ENCODE measurements at places on chromosomes 7 and 10.
A peak's percentile ranks its signal among the peaks of the same experiment; 100 is the strongest.

DNA sequence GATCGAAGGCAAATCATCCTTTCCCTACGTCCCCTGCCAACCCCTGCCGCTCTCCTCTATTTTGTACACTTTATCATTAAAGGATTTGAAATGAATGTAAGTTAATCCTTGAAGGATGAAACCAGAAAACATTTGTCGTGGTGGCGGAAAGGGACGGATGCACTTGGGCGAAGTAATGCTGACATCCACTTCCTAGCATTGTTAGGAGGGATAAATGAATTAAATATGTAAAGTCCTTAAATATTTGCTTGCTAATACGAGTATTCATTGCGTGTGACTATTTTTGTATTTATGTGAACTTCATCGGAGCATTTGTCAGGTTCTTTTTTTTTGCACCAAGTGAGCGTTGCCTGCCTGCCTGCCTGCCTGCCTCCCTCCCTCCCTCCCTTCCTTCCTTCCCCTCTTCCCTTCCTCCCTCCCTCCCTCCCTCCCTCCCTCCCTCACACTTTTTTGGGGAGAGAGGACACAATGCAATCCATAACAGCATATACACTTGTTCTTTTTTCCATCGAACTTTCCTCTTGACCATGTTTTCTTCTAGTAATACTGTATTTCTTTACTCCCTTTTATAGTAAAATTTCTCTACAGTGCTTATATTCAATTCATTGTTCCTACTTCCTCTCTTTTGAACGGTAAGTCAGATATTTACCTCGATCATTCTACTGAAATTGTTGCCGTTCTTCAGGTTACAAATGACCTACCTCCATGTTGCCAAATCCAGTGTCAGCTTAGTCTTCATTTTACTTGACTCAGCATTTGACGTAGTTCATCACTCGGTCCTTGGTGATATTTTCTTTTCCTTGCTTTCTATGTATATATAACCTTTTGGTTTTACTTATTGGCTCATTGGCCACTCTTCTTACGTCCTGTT lies 831 bp downstream of the CCDC7 start:
- DNase-seq, result peak; percentile 45

DNA sequence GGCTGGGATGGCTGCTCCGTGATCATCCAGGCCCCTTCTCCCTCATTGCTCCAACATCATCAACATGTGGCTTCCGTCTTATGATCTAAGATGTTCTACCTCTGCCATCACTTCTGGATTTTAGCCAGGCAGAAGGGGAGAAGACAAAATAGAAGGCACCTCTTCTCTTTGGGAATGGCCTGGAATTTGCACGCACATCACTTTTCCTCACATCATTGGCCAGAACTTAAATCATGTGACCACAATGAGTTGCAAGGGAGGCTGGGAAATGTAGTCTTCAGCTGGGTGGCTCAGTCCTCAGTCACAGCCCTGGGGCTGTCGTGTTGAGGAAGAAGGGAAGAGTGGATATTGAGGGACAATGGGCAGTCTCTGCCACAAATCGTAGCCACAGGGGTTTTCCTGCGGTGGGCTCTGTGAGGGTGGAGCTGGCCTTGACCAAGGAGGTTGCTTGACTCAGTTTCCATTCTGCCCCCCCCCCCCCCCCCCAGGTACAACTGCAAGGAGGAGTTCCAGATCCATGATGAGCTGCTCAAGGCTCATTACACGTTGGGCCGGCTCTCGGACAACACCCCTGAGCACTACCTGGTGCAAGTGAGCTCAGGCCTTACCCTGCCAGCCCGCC lies 50.3 kb downstream of the PALD1 start:
- DNase-seq, result peak; percentile 58

DNA sequence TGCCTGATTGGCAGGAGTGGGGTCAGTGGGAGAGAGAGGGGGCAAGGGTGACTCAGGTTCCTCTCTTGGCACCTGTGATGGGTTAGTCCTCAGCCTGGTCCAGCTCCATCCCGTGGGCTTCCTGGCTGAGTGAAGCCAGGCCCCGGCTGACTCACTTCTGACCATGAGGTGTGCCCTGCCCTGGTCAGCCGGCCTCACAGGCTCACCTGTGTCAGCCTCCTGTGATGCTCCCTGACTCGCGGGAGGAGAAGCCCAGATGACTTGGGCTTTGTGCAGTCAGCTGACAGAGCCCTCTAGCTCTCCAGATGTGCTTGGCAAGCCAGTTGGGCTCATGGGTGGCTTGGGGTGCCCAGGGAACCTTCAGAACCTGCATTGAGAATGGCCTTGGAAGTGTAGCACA lies 16.0 kb upstream of the PPIF start:
- no peak for DNase-seq

- no peak for DNase-seq
Measured at GRCh38 chr7:36764929-36765328, 40.6 kb upstream of the AOAH start.

GRCh38 chr7:46754140-46754720 lies 827.7 kb downstream of the TNS3 start:
- peak; percentile 90 for DNase-seq

- DNase-seq, result peak; percentile 30
Measured at GRCh38 chr7:45259966-45260646, 102.5 kb downstream of the RAMP3 start.

GRCh38 chr10:3323865-3324498 lies 151.4 kb upstream of the PITRM1 start:
- DNase-seq, result peak; percentile 58

- peak; percentile 59 for DNase-seq
Measured at GRCh38 chr7:120021085-120021484, 251.9 kb upstream of the KCND2 start.

DNA sequence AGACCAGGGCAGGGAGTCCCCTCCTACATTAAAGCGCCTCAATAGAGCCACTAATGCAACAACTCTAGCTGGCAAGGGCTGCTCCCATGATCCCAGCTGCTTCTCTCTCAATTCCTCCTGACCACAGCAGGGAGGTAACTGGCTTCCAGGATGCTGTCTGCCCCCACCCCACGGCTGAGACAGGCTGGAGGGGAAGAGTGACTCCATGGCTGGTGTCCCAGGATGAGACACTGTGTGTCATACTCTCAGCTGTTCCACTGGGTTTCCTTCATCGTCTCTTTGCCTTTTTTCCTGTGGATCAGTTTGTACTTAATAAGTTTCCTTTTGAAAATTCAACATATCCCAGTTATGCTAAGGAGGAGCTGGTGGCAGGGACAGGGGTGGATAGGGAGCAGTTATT lies 27.7 kb upstream of the MYH16 start:
- peak; percentile 9 for DNase-seq
